ENCODE measurements at places on chromosomes 6 and 20.

GRCh38 chr6:22765015-22765414 is 195.6 kb downstream of the HDGFL1 start:
- no peak for DNase-seq

DNA sequence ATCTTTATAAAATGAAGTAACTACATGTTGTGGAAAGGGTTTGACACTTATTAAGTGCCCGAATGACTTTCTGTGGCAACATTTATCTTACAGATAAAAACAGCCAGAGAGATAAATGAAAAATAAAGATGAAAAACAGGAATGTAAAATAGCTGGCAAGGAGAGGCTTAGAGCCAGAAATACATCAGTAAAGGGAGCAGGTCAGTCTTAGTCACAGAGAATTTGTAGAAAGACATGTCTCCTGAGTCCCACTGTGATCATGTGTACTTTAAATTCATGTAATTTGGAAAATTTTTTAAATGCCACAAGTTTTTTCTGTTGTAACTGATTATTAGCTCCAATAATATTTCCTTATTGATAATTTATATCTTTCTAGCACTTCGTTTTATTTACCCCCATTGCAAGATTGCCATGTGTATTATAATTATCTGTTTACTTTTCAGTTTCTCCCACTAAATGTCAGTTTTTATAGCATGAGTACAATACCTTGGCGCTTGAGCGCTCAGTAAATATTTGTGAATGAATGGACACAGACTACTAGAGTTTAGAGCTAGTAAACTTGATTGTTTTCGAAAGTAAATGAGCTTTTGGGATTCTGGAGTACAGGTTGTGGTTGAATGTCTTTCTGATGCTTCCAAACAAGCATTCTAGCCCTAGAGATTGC is 15.2 kb downstream of the TAB2 start:
- DNase-seq: no peak

DNA sequence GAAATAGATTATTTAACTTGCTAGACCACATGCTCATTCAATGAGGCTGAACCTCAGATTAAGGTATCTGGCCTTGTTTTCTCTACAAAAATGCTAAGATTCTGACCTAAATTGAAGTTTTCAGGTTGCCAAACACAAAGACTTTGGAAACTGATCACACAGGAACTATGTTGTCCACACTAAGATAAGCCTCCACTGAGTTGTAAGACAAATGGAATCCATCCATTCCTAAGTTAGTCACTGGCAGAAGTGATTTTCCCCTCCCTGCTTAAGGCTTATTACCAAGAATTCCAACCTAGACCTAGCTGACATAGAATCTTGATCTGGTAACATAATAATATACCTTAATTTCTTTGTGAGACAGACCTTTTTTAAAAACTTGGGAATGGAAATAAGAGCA is 608.1 kb downstream of the TENT5A start:
- DNase-seq: no peak

- DNase-seq: no peak
Observed at GRCh38 chr6:163398115-163398514, 16.4 kb upstream of the QKI start.

- no peak for DNase-seq
Observed at GRCh38 chr6:169171951-169172350, 81.7 kb downstream of the THBS2 start.

GRCh38 chr6:54085047-54085446 is 26.2 kb upstream of the MLIP start:
- DNase-seq: no peak

DNA sequence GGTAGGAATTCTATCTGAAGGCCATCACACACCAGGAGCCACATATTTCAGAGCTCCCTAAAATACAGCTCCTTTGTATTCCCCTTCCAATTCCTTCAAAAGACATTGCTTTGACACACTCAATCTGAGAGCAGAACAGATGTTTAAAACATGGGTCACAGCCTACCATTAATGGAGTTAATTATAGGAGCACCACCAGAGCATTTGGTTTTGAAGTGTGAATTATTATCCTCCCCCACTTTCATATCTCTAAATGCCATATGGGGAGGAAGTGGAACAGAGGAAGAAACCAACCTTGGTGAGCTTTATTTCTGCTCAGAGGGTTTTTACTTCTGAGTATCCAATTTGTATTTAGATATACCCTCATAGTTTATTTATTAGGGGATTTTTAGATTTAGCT is 50.7 kb upstream of the TNFRSF21 start:
- DNase-seq: no peak

- no peak for DNase-seq
Observed at GRCh38 chr6:30743099-30744053, 889 bp upstream of the FLOT1 start.

GRCh38 chr20:53652090-53652858 is 58.6 kb upstream of the ZNF217 start:
- no peak for DNase-seq

GRCh38 chr20:10954908-10955580 is 281.2 kb upstream of the JAG1 start:
- DNase-seq: no peak

- no peak for DNase-seq
Observed at GRCh38 chr6:90126839-90127238, 169.8 kb downstream of the BACH2 start.

- DNase-seq: no peak
Observed at GRCh38 chr6:27757307-27757706, 154.9 kb downstream of the OR2B2 start.

- no peak for DNase-seq
Observed at GRCh38 chr20:57544838-57545564, 15.9 kb upstream of the PCK1 start.

GRCh38 chr20:36202891-36203338 is 33.4 kb upstream of the AAR2 start:
- no peak for DNase-seq

- no peak for DNase-seq
Observed at GRCh38 chr6:148524976-148525375, 182.3 kb downstream of the SASH1 start.

GRCh38 chr6:14543971-14544585 is 426.5 kb downstream of the CD83 start:
- DNase-seq: no peak

- peak; percentile 57 for DNase-seq
Observed at GRCh38 chr6:53041356-53041755, 23.8 kb upstream of the FBXO9 start.

DNA sequence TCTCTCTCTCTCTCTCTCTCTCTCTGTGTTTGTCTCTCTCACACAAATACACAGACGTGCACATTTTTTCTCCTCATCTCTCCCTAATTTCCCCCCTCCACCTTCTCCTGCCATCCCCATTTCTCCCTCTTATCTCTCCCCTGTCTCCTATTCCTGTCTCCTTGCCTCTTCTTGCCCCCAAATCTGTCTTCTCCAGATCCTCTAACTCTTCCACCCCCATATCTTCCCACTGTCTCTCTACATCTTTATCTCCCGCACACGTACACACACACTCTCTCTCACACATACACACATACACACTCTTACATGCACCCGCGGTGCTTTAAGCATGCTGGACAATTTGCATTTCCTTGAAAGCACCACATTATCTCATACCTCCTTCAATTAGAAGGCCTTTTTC is 15.9 kb downstream of the KIZ start:
- DNase-seq: no peak

DNA sequence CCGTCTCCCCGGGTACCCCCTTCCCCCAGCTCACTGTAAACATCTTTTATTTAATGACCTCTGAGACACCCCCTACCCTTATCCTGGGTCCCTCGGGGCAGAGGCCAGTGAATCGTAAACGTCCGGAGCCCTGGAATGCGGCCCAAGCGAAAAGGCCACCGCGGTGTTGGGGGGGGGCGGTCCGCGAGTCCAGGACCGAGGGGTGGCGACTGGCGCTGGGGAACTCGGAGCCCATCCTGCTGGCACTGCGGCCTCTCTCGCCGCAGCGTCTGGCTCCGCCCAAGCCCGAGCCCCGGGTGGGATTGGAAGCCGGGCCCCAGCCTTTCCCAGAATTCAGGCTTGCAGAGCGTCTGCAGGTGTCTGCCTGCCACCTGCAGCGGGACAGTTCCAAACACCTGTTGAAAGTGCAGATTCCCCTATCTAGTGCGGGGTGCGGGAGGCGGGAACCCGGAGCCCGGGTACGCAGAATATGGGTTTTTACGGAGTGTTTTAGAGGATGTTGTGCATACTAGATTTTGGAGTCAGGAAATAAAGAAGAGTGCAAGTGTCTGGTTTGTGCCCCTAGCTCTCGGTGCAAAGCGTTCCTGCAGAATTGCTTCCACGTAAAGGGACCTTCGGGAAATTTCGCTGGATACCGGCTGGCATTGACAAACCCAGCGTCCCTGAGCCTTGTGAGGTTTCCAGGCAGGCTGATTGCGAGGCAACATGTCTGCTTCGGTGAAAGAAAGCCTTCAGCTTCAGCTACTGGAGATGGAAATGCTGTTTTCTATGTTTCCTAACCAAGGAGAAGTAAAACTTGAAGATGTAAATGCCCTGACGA is 800 bp downstream of the RWDD2A start:
- no peak for DNase-seq

DNA sequence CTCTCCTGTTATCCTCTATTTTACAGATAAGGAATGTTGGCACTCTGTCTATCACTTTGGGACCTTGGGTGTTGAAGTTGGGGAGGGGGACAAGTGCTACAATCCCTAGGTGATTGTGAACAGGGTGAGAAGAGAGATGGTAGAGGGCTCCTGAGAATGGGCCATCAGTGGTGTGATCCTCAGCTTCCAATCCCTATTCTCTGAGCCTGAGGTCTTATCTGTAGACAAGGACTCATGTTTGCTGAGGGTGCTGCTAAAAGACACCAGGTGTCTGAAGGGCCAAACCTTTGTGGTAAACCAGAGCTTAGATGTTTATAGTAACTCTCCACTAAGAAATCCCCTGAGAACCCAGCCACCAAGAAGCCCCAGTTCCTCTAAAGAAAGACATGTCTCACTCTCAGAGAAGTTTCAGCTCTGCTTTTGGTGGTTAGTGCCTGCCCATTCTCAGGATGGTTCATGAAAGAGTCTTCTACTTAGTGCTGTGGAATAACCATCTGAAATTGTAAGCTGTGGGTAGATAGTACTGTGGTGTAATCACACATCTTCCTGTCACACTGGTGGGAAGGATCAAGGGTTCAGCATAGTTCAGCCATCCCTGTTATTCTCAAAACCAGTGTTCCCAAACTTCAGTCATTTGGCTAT is 58.2 kb upstream of the IL20RA start:
- no peak for DNase-seq

GRCh38 chr6:134706153-134706552 is 243.7 kb downstream of the ALDH8A1 start:
- no peak for DNase-seq

DNA sequence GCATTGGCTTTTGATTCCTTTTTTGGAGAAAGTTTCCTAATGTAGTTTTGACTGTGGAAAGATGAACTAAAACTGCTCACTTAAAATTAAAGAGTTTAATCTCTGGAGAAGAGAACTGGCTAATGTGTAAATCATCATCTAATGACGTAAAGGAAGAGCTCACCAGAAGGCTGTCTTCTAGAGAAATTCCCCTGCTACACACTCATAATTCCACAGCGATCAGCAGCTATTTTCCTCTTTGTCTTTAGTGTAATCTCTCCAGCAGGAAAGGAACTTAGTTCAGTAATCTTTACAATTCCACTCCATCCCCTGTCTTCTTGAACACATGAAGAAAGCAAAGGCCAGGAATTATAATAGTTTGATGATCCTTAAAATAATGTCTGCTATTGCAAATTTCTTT is 15.8 kb downstream of the SPTLC3 start:
- DNase-seq: no peak

GRCh38 chr20:1565461-1565860 is 8.0 kb upstream of the SIRPD start:
- DNase-seq: no peak

- no peak for DNase-seq
Observed at GRCh38 chr20:11111191-11111590, 437.4 kb upstream of the JAG1 start.

DNA sequence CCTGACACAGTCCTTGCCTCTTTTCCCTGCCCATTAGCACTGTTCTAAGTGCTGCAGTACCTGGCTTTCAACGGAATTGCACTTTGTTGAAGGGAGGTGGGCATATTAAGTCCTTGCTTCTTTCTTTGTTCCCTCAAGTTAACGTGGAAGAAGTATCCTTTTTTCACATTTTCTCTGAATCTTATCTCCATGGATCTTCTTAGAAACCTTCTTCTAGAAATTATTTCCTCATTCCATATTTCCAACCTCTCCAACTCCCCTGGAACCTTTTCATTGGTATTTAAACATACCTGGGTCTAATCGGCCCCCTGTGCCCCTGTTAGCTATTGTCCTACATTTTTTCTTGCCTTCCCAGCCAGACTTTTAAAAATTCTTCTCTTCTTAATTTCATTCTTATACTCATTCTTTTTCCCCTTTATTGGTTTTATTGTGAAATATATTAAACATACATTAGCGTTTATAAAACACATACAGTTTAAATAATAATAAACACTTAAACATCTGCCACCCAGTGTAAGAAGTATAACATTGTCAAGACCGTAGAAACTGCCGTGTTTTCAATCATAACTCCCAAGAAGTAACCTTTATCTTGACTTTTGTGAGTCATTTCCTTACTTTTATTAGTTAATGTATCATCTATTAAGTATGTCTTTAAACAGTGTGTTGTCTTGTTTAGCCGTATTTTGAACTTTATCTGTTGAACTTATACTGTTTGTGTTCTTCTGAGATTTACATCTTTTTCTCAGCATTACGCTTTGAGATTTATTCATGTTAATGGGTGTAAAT is 118.2 kb downstream of the CDKAL1 start:
- no peak for DNase-seq

GRCh38 chr20:20824924-20825584 is 112.6 kb upstream of the RALGAPA2 start:
- no peak for DNase-seq

DNA sequence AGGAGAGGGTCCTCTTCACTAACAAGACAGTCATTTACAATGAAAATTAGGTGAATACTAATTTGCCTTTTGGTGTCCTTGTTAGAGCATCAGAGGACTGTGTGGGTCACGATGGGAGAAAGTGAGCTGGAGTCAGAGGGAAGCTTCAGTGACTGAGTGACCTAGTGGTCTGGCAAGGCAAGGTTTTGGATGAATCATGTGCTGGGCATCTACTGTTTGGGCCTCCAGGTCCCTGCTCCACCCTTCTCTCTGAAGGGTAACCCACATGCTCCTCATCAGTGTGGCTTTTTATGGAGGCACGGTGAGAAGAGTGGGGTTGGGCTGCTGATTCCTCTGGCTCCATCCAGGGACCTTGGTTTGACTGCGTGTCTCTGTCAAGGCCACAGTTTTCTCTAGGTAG is 60.5 kb upstream of the EXOC2 start:
- no peak for DNase-seq

DNA sequence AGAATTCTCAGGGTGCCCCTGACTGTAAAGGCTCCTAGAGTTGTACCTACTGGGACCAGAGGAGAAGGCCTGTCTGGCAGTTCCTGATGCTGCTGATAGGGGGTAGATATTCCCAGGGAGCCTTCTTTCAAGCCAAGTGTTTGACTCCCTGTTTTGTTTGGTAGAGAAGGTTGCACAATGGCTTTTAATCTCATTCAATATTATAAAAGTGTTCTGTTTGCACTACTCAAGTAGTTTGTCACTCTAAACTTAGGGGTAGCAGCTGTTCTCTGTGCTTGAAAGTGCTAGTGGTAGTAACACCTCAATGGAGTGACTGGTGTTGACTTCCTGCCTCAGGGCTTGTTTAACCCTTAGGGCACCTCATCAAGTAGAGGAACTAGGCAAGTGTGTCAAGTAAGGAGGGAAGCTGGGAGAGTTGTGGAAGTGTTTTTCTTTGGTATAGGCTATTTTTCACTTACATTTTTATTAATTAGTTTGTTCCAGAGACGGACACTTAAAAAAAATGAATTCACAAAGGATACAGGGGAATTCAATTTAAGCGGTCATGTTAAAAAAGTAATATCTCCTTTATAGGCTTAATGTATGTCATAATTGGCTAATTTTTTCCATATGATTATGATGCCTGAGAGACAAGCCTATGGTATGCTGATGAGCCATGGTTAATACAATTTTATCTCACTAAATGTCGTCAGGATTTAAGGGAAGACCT is 38.1 kb downstream of the BICRAL start:
- DNase-seq: no peak

Data from AG04449 (cell line).